ENCODE measurements at places on chromosomes 3 and 15.

DNA sequence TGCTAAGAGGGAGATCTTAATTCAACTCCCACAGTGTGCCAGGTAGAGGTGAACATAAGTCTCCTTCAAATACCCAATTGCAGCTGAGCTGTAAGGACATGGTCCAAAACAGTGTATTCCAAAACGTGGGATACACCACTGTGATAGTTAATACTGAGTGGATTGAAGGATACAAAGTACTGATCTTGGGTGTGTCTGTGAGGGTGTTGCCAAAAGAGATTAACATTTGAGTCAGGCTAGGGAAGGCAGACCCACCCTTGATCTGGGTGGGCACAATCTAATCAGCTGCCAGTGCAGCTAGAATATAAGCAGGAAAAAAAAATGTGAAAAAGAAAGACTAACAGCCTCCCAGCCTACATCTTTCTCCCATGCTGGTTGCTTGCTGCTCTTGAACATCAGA lies 45.1 kb upstream of the PHLDB2 start:
- DNase-seq, result no peak

DNA sequence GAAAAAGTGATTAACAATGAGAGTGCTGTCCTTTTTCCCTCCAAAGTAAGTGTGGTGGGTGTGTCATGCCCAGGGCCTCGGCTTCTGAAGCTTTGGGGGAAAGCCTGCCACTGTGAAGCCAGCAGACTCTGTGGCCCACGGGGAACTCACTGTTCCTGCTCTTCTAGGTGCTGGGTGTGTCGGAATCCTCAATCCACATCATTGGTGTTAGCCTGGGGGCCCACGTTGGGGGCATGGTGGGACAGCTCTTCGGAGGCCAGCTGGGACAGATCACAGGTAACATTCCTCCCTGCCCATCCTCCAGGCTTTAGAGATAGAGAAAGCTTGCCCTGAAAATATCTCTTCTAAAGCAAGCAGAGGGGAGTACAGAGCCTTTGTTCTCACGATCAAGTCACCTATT lies 11.6 kb downstream of the PLA1A start:
- no peak for DNase-seq

DNA sequence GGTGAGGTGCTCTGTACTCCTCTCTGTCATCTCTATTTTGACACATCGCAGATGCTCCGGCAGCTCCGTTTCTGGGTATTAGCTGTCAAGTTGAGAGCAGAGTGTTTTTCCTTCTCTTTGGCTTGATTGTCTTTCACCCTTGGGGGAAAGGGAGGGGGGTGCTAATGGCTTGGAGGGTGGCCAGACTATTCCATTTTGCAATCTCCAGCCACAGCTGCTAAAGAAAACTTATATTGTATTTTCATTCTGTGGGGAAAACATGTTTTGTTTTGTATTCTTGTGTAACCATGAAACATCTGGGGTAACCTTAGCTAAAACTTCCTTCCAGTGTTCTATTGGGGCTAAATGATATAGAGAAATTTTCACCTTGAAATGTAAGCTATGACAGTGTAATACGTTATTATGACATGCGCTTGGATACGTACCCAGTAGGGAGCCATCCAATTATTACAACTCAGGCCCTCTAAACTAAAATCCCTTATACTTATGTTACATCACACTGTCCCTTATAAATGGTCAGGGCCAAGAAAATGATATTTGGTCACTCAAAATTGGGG lies 14.0 kb upstream of the LARP6 start:
- no peak for DNase-seq

DNA sequence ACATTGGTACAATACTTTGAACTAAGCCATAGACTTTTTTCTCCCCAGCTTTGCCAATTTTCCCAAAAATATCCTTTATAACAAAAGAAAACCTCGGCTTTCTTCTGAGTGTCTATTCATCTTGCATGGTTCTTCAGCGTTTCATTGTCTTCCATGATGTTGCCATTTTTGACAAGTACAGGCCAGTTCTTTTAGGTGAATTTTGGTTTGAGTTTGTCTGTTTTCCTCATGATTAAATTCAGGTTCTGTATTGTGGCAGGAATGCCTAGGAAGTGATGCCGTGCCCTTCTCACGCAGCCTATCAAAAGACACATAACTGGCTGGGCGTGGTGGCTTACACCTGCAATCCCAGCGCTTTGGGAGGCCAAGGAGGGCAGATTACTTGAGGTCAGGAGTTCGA lies 7.6 kb upstream of the CSPG4 start:
- DNase-seq, result no peak

DNA sequence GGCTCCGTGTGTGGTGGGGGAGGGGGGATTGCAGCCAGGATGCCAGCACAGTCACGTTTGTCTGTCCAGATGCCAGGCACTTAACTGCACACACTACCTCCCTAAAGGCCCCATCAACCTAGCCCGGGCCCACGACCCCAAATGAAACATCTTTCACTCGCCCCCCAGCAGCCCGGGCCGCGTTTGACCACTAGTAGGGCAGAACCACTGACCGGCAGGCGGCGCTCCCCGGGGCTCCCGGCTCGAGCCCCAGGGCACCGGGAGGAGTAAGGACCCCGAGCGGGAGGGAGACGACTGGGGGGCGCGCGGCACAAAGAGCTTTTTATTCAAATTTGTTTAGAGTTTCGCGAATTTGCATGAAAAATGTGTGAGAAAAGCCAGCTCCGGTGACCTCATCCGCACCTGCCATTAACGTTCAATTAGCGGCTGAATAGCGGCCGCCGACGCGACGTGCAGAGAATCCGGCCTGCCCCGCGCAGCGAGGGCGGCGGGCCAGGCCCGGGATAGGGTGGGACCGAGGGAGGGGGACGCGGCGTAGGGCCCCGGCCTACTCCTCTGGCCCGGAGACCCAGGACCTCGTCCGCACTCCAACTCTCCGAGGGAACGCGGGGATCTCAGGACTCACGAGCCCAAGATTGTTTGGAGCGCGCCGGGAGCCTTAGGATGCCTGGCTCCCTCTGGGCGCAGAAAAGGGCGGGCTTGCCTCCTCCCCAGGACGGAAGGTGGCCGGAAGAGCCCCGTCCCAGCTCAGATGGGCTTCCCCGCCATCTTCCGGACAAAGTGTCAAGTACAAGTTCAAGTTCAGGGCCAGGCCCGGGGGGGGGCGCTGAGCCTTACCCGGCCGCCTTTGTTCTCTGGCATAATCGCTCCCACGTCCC lies 64.9 kb upstream of the POLG start:
- DNase-seq, result peak; percentile 89

DNA sequence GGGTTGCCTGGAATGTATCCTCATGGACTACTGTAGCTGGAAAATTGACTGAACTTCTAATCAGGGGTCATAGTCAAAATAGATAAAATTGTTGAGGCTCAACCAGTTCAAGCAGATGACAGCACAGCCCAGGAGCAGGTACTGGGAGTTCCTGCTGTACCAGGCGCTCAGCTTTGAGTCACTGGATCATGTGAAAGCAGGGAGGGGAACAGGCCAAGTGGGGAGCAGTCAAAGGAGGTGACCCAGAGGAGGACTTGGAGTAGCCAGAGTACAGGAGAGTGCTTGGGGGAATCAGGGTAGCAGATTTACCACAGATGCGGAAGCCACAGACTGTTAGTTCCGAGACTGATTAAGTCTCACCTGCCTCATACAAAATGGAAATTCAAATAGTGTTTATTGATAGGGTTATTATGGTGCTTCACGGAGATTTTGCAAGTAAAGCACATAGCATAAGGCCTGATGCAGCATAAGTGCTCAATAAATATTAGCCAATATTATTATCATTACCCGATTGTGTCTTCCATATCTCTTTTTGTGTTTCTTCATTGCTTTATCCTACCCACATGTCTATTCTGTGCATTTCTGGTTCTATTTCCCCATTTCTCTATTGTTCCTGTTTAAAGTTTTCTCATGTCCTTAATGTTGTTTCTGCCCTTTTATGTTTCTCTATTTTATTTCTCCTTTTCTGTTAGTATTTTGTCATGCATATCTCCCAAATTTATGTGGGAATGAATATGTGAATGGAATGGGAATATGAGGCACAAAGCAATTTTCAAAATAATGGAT lies 369.2 kb upstream of the MCTP2 start:
- no peak for DNase-seq

DNA sequence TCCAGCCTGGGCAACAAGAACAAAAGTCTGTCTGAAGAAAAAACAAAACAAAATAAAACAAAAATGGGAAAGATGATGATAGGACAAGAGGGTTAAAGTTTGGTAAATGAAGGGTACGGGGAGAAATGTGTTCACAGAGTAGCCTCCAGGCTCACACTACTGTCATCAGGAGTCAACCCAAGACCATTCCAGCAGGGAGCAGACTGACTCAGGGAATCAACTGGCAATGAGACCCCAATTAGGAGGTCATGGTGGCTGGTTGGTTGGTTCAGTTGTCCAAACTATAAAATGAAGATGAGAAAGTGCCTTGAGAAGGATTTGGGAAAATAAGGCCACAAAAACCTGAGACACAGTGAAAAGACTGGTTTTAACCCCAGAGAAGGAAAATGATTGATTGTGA lies 51.8 kb downstream of the KLHL6 start:
- DNase-seq, result no peak

- no peak for DNase-seq
These were observed 38.2 kb downstream of the SNX4 start for GRCh38 chr3:125481786-125482185.

- DNase-seq, result no peak
These were observed 79.9 kb downstream of the MBNL1 start for GRCh38 chr3:152348436-152349177.

DNA sequence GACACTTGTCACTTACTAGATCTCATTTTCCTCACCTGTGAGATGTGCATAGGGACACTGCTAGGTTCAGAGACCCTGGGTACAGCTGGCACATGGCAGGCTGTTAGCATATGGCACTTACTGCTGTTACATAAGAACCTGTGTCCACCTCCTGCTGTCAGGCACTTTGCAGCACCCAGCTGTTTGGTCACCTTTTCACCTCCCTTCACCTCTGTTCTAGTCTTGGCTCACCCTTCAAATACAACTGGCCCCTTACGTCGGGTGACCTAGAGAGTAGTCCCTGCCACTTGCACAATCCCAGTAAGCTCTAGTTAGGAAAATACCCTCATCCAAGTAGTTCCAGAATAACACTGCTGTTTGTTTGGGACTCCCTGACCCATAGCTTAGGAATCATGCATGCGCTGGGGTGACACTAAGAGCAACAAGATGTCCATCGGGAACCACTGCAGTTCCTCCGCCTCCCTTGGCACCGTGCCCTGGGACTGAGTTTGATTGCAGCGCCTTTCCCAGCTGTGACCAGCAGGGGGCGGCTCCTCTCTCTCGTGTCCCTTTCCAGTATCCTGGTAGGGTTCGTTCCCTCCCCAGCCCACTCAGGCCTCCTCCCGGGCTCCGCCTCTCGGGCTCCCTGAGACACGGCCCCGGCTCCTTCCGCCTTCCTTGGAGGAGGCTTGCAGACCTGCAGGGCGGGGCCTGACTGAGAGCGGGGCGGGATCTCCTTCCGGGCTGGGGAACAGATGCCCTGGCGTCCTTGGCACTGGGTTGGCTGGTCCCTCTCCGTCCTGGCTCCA lies 78.6 kb downstream of the ABHD5 start:
- peak; percentile 83 for DNase-seq

GRCh38 chr15:61396235-61396919 lies 167.3 kb upstream of the RORA start:
- no peak for DNase-seq

DNA sequence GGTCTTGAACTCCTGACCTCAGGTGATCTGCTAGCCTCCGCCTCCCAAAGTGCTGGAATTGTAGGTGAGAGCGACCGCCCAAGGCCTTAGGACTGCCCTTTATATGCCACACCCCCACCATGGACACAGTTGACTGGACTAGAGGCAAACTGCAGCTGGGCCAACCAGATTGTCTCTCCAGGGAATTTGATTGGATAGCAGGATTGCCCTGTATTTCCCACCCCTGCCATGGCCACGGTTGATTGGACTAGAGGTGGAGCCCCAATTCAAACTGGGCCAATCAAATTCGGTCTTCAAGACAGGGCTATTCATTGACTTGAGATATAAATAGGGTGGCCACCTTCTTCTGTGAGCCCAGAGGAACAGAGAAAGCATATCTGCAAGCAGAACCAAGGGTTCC lies 6.9 kb upstream of the CLPX start:
- DNase-seq, result no peak

DNA sequence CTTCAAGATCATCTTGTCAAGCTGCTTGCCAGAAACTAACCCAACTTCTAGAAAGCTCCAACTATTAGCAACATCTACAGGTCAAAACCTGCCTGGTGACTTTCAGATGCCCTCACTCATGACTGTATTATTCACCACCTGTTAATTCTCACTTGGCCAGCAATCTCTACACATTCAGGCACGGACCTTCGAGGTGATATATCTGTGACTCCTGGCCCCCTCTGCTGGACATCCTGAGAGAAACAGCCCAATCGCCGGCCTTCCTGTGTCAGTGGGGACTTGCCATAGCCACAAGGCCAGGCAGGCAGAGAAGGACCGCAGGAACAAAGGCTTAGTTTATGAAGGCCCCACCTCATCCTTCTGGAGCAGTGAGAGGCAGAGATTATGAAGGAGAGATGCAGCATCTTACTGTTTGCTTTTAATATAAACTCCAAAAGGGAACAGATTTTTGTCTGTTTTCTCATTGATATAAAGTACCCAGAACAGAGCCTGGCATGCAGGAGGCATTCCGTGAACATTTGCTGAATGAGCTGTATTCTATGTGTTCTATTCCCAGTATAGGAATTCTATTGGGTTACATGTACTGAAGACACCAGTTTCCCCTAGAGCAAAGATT lies 24.4 kb upstream of the OCA2 start:
- peak; percentile 70 for DNase-seq

DNA sequence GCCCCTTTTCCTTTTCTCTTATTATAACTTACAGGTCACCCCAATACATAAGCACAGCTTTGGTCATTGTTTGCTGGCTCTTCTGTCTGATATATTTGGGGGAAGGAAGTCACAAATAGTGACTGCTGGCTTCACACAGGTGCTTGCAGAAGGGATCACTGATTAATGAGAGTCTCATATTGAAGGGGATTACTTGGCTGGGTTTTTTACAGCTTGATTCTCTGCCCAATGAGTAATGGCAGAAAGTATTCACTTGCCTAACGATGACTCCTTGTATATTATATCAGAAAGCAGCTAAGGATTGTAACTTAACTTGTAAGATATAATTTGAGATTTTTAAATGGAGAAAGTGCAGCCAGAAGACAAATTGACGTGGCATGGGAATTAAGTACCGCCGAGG lies 119.3 kb upstream of the PFN2 start:
- no peak for DNase-seq

DNA sequence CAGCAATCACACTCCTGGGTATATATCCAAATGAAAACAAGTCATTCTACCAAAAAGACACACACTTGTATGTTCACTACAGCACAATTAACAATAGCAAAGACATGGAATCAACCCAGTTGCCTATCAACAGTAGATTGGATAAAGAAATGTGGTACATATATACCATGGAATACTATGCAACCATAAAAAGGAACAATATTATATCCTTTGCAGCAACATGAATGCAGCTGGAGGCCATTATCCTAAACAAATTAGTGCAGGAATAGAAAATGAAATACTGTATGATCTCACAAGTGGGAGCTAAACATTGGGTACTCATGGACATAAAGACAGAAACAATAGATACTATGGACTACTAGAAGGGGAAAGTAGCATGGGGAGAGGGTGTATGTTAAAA lies 224.7 kb downstream of the CLSTN2 start:
- DNase-seq, result no peak
